DND-41 (cell line): ENCODE measurements at places on chromosomes 6 and 20.

- no peak for DNase-seq
Measured at GRCh38 chr6:111767752-111768430, 105.4 kb downstream of the FYN start.

GRCh38 chr6:119308991-119309657 is 40.4 kb downstream of the MAN1A1 start:
- no peak for DNase-seq

DNA sequence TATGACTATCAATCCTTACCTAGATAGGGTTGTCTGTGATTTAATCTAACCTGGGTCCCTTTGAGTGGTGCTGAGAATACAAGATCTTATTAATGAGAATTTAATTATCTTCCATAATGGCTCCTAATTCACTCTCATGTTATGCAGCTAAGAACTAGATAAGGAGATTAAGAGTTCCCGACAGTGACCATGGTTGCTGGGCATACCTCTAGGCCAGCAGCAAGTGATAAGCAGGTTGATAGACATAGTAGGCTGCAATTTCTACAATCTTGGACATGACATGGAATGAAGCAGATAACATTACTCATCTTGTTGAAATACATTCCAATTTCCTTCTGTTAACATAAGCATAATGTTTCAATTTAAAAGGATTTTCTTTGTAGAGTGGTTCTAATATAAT is 27.1 kb downstream of the SPACA1 start:
- no peak for DNase-seq

DNA sequence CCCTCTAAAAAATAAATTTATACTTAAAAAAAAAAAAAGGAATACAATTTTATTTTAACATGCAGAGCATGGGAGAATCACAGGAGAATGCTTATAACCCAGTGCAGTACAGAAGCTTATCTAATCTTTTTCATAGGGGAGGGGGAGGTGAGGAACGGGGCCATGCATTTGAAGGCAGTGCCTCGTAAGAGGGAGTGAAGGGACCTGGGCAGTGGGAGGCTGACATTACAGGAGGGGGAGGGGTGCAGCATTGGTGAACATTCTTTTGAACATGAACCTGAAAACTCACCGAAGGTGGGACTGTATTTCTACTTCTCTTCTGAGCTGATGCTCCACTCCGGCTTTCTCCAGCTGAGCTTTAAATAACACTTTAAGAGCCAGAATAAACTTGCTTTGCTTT is 9.3 kb downstream of the AURKA start:
- DNase-seq, result no peak

GRCh38 chr20:420721-421574 is 12.8 kb downstream of the RBCK1 start:
- no peak for DNase-seq

- no peak for DNase-seq
Measured at GRCh38 chr20:34762031-34762555, 57.9 kb downstream of the TP53INP2 start.

GRCh38 chr6:121694801-121695251 is 259.4 kb downstream of the GJA1 start:
- DNase-seq, result no peak

DNA sequence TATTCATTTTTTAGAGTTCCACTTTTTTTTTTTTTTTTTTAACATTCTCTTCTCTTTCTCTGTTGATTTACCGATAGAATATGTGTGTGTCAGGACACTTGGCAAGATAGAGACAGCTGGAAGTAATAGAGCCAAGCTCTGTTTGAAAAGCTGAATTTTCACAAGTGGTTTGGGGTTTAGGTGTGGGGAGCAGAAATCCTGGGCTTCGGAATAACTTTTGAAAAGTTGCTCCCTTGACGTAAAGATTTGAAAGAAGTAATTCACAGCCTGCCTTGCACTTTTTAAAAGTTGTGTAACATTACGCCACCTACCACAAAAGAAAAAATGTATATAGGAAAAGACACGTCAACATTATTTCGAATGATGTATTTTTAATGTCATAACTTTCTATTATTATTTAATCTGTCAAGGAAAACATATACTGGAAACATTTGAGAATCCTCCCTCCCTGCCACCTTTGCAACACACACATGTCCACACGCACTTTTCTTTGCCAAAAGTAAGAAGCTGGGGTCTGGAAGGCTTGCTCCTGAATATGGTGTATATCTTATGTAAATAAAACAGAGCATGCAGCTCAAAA is 917.9 kb downstream of the KIF16B start:
- no peak for DNase-seq

DNA sequence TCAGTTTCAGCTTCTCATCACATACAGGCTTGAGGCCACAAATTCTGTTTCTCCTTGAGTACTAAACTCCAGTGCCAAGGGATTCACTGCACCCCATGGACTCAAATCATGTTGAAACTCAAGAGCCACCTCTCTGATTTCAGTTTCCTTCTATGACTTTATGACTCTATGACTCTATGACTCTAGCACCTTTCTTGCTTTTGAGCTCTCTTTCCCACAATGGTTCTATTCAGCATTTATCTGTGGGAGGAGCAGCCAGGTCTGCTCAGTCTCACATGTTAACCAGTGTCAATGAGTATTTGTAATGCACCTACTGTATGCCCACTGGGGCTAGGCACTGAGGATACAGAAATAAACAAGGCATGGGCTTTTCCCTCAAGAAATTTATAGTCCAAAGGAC is 14.6 kb upstream of the SLC22A2 start:
- DNase-seq, result no peak

DNA sequence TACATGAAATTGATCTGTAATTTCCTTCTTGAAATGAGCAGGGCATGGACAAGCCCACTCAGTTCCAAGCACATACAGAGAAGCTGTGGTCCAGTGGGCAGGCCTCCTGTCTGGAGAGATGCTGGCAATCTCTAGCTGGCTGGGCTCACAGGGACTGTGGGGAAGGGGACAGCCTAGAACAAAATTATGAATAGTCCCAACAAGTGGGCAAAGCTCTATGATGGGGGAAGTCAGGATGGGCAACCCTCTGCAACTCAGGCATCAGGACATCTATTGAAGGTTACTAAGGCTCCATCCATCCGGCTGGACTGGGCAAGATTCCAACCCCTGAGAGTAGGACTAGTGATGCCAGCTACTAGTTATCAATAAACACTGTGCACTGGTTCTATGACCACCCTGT is 40.9 kb downstream of the TRERF1 start:
- no peak for DNase-seq

DNA sequence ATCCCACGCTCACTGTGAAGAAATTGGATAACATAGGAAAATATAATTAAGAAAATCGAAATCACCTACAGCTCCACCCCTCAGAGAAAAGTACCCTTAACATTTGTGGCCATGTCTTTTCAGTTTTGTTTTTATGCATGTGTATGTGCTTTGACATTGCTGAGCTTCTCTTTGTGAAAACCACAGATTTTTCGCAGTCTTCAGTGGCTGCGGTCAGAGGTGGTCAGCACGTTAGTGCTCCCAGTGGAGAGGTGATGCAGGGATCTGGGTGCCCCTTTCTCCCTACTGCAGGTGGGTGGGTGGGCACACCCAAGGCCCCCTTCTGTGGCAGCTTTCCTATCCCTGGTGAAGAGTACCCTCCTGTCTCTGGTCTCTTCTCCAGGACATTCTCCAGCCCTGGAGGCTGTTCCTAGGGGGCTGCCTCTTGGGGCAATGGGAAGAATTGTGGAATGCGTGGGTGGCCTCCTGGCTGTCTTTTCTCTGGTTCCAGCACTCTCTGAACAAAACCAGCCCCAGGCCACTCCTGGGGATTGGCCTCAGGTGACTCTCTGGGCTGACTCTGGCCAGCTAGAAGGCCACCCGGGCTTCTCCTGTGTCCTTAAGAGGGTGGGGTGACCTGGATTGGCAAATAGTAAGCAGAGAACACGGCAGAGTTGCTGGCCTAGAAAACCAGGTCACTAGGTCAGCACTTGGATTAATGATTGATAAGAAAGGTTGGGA is 49.8 kb upstream of the FANCE start:
- no peak for DNase-seq

GRCh38 chr20:12287575-12287974 is 369.9 kb downstream of the BTBD3 start:
- DNase-seq, result no peak
